ENCODE measurements at places on chromosomes 6 and 20.

- DNase-seq = no peak
Observed at GRCh38 chr6:161013695-161014094, 22.1 kb downstream of the MAP3K4 start.

- no peak for DNase-seq
Observed at GRCh38 chr6:19759117-19759880, 77.9 kb upstream of the ID4 start.

DNA sequence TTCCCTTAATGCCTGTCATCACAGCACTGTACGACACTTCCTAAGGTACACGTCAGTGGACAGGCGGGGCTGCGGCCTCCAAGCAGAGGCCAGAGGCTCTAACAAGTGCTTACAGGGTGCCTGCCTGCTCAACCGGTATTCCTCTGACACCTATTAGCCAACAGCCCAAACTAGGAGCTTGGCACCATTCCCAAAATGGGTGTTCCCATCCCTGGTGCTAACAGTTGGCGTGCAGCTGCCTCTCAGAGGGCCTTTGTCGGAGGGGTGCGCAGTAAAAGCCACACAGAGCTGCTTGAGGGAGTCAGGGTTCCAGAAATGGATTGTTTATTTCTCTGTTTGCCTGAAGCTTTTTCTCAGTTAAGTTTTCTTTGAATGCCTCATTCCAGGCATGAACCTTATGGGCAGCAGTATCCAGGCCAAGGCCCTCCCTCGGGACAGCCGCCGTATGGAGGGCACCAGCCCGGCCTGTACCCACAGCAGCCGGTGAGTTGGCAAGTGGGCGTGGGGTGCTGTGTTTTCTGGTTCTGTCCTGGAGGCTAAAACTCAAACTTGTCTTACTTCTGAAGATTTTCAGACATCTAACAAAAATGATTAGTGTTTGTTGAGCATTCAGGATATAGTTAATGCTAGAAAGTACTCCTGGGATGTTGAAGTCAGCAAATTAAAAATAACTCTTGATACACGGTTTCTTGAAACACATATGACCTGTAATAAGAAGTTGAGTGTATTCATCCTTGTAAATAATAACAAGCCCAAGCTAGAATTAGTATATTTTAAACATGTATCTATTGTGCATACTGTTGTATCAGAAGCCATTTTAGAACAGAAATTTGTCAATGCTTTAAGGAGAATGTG is 124.7 kb downstream of the TMEM242 start:
- DNase-seq = peak; percentile 97

DNA sequence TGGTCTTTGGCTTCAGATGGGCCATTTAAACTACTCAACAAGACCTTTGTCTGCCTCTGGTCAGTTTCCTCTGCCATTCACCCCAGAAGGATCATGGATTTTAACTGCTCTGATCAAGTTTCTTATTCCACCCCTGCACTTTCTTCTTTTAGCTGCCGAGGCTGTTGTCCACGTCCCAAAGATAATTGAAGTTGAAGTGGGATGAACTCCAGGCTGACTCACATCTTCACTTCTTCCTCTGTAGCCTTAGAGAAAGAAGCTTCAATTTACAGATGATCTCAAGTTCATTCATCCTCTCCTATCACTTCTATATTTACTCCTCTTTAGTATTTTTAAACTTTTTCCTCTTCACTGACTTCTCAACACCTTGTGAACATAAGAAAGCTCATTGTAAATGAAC is 651.6 kb downstream of the UTRN start:
- DNase-seq = no peak

Data from NCI-H1092 treated with DMSO at 0.1 percent for 48 hours (cell line).